ENCODE measurements at places on chromosomes 3 and 15.

- DNase-seq: no peak
These were observed 102.1 kb downstream of the RFTN1 start for GRCh38 chr3:16411441-16411840.

GRCh38 chr3:146929696-146930095 lies 324.6 kb upstream of the PLSCR5 start:
- DNase-seq: no peak

DNA sequence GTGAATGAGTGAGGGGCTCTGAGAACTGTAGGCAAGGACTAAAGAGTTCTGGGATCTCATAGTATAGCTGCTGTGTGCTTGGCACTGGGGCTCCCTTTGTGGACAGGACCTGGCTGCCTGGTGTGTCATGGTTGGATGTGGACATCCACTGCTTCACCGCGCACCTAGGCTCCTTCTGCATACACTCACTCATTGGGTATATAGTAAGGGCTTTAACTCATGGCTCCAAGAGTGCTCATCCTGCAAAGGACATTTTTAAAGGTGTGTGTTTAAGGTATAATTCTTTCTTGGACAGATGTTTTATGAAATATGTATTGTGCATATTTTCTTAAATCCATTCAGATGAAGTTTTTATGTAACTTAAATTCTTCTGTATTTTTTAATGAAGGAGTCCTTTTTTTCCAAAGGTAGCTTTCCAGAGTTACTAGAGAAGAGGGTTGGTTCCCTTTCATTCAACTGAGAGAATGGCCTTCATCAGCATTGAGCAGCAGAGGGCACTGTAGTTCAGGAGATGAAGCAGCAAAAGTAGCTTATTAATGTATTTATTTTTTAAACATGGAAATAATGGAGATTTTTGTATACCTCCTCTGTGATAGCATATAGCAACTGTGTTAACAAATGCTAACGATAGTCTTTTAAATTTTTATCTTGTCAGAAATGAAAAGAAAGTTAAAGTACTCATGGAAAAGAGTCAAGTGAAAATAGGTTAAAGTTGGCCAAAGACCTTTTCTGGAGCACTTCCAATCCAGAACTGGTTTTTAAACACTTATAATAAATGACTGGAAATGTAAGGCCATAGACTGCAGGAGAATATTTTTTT lies 25.2 kb downstream of the OXNAD1 start:
- DNase-seq: no peak

GRCh38 chr3:43344520-43344919 lies 58.2 kb downstream of the SNRK start:
- no peak for DNase-seq

GRCh38 chr3:134352031-134352671 lies 22.1 kb downstream of the AMOTL2 start:
- DNase-seq: no peak

GRCh38 chr3:155995525-155996370 lies 124.6 kb upstream of the KCNAB1 start:
- DNase-seq: peak; percentile 44

GRCh38 chr3:122030381-122031122 lies 8.5 kb upstream of the ILDR1 start:
- no peak for DNase-seq

DNA sequence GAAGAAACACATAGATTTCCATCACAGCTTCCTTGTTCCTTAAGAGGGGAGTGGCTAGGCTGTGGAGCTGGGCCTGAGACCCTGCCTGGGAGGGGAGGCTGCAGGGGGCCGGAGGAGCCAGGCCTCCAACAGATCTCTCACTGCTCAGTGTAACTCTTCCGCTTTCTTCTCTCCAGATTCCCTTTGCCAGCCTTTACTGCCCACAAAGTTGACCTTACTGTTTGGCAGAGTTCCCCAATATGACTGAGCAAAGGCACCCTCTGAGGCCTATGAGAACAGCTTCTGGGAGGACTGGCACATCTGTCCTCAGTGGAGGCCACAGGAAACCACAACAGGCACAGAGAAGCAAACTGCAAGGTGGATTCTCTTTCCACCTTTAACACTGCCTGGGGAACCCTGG lies 38.1 kb downstream of the SLCO2A1 start:
- DNase-seq: no peak

- DNase-seq: no peak
These were observed 120.8 kb downstream of the VPS8 start for GRCh38 chr3:184932777-184933176.

- DNase-seq: no peak
These were observed 59.3 kb upstream of the WNT7A start for GRCh38 chr3:13939206-13939605.

DNA sequence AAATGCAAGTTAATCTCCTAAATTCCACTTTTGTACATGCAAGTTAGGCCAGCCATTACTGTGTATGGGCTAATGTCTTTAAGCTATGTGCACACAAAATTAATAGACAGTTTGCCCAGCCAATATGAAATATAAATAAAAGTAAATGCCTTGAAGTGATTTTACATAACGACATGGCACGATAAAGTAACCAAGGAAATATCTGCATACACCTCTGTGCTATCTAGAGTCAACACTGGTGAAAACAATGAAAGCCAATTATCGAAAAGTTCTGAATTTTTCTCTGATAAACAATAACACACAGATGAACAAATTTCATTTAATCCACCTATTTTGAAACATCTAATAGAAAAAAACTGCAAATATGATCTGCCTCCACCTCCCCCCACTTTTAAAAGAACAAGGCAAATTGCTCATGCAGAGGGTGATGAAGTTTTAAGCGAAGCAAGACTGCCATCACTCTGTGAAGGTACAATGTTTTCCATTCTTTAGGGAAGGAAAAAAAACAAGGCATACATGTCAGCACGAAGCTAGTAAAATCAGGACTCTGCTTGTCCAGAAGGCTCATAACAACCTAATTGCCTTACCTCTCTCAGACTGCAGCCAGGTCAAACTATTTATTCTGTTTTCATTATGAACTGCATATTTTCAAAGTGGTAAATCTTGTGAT lies 317.7 kb downstream of the MECOM start:
- no peak for DNase-seq

DNA sequence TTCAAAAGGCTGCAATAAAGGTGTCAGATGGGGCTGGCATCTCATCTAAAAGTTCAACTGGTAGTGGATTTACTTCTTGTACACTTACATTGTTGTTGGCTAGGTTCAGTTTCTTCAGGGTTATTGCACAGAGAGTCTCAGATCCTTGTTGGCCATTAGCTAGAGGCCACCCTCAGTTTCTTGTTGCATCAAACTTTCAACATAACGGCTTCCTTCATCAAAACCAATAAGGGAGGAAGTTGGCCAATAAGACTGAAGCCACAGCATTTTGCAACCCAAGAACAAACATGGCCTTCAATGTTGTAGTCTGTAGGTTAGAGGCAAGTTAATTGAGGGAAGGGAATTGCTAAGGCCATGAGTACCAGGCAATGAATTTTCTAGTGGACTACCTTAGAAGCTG lies 218.0 kb downstream of the ZBBX start:
- no peak for DNase-seq

DNA sequence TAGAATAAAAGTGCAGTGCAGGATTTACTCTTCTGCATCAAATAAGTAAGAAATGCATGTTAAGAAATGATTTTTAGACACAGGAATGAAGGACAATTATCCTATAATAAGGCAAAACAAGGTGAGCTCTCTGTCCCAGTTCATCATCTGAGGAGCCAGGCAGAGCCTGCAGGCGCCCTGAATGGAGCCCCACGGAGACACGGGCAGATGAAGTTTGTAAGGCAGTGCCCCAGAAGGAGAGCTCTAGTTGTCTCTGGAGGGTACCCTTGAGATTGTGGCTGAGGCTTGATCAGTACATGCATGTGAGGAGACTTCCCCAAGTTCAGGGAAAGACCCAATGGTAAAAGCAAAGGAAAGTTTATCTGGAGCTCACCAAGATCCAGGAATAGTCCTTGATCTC lies 50.3 kb downstream of the ATP10A start:
- DNase-seq: no peak

DNA sequence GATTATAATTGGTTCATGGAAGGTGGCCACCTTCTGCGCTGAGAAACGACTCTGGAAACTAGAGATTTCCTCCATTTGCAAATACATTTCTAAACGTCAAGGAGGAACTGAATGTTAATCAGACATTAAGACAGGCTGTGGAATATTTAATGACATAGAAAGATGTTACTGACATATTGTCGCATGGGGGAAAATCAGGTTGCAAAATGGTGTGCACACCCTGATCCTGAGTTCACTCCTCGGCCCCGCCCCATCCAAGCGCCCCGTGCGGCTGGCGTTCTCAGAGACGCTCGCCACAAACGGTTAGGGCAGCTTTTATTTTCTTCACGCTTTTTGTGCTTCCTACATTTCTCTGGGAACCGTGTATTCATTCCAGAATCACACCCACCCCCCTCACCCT lies 10.7 kb downstream of the H1-8 start:
- no peak for DNase-seq

DNA sequence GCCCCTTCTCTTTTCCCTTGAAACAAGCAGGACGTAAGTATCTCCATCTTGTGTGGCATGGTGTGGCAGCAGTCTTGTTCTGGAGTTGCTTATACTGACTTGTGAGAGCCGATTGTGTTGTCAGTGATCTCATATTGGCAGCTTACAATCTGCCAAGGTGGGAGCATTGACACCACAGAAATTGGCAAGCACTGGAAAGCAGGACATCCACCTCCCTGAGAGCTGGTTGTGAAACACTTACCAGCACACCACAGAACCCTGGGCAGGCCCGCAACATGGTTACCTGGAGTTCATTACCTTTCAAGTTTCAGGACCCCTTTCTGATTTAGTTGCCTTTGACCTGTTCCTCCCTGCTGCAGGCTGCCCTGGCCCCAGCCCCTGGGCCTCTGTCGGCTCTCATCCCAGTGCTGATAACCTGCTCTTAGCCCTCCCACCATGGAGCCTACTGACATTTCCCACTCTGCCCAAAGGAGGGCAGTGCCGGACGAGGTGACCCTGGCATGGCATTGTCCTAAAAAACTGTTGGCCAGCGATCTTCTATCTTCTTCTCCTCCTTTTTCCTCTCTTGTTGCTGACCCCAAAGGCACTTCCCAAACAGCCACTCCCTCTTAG lies 10.6 kb upstream of the ATP2B2 start:
- no peak for DNase-seq

DNA sequence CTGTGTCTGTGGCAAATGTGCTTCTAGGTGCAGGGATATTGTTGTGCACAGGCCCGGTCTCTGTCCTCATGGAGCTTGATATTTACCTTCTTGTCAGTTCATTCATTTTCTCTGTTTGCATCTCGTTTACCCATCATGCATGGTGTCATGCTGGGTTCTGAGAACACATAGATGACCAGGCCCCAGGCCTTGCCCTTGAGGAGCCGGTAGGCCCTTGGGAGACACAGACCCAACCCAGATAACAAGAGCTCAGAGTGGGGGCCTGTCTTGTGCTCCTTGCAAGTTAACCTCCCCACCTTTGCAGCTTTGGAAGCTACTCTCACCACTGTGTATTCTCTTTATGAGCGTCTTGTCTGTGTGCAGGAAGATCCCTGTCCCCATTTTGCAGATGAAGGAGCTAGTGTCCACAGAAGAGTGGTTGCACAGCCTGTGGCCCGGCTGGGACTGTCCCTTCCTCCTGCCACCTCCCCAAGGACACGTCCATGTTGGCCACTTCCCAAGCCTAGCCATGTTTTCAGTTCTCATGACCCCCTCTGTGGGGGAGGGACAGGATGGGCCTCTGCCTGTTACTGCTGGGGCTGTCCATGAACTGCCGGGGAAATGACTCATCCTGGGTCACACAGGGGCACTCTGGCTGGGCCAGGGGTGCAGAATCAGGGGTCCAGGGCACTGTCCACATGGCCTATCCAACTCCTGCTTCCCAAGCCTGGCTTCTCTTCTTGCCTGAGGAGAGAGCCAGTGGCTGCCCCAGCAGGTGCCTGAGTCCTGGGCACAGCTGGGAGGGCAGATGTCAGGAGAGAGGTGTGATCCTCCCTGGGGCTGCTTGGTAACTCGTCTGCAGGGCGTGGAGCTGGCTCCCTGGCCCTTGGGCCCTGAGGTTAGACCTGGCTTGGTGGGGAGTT lies 3.4 kb downstream of the SNX33 start:
- DNase-seq: peak; percentile 56

DNA sequence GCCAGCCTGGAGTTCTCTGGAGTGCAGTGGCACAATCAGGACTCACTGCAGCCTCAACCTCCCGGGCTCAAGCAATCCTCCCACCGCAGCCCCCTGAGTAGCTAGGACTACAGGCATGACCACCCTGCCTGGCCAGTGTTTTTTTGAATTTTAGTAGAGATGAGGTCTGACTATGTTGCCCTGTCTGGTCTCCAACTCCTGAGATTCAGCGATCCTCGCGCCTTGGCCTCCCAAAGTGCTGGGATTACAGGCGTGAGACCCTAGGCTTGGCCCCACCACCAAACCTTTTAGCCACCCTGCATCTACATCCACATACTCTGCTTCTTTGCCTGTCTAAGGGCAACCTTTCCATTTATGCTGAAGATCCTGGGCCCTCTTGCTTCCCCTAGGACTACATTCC lies 4.4 kb downstream of the NUSAP1 start:
- DNase-seq: no peak

- no peak for DNase-seq
These were observed 68.6 kb downstream of the ARPP21 start for GRCh38 chr3:35707904-35708303.

- no peak for DNase-seq
These were observed 91.2 kb downstream of the KCNAB1 start for GRCh38 chr3:156211583-156211982.

GRCh38 chr3:158789592-158789991 lies 12.3 kb upstream of the MFSD1 start:
- peak; percentile 30 for DNase-seq

GRCh38 chr3:76367281-76367680 lies 581.9 kb upstream of the ZNF717 start:
- no peak for DNase-seq

DNA sequence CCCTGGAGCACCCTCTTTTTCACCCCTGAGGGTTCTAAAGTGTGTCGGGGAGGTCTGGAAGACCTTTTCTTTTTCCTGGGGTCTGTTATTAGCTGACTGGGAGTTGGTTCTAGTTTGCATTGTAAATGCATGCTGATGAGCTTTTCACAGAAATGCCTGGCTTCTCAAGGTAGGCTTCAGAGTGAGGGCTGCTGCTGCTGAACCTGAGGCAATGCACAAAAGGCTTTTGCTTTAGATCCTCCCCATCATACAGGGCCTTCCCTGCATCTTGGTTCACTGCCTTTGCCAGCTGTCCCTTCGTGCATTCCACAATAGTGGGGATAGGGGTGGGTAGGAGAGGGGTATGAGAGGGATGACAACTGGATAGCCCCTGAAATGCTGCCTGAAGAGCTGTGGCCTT lies 46.6 kb downstream of the FAH start:
- no peak for DNase-seq

- DNase-seq: no peak
These were observed 890 bp downstream of the CHRD start for GRCh38 chr3:184380627-184381260.

DNA sequence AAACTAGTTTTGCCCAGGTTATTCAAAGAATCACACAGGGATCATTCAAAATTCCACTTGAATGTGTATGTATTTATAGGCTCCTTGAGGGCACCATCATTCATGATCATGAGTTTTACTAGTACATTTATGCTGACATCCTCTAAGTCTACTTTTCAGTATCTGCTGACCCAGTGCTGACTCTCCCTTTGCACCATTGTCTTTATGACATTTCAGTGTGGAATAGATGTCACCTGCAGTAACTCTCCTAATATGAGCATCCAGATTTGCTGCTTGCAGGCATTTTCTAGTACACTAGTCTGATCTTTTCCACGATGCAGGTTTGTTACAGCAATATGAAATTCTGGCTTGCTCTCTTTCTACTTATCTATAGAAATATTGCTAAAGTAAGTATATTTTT lies 1603.5 kb downstream of the SI start:
- no peak for DNase-seq

- no peak for DNase-seq
These were observed 16.6 kb upstream of the AGTR1 start for GRCh38 chr3:148681080-148681479.
